Hematopoietic multipotent progenitor cell treated with erythropoietin and hydrocortisone succinate and interleukin-3 and kit ligand, for 4 days (in vitro differentiated cells): ENCODE measurements at places on chromosomes 5 and 9.

DNA sequence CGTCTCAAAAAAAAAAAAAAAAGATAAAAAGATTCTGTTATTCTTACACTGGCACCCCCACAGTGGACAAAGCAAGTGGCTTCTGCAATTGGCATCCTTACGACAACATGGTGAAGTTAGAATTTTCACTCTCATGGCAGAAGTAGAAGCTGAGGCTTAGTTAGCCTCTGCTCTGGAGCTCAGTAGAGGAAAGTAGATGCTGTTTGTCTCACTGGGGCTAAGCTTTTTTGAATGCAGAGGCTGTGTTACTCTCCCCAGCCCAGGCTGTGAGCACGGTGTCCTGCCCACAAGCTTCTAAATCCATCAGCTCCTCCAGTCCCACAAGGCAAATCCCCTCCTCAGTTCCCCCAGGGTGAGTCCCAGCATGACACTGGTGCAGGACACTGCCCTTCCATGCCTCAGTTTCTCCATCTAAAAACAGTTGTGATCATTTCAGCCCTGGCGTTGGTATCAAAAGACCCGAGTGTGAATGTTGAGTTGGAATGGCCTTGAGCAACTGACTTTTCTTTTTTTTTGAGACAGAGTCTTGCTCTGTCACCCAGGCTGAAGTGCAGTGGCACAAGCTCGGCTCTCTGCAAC is 22.6 kb upstream of the PHF19 start:
- DNase-seq: no peak

- DNase-seq: no peak
These were observed 62.4 kb downstream of the ZNF608 start for GRCh38 chr5:124683917-124684555.

- DNase-seq: no peak
These were observed 641.8 kb downstream of the EFNA5 start for GRCh38 chr5:107028938-107029337.

- peak; percentile 43 for DNase-seq
These were observed 171.6 kb downstream of the PAX5 start for GRCh38 chr9:36862206-36863145.

- no peak for DNase-seq
These were observed 114.2 kb downstream of the PRDM6 start for GRCh38 chr5:123203105-123203800.

- DNase-seq: no peak
These were observed 32.2 kb downstream of the SPOCK1 start for GRCh38 chr5:137466889-137467288.

DNA sequence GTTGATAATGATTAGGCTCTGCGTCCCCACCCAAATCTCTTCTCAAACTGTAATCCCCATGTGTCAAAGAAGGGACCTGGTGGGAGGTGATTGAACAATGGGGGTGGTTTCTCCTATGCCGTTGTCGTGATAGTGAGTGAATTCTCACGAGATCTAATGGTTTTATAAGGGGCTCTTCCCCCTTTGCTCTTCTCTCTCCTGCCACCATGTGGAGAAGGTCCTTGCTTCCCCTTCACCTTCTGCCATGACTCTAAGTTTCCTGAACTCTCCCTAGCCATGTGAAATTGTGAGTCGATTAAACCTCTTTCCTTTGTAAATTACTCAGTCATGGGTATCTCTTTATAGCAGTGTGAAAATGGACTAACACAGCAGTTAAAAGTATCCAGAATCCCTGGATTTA is 715.2 kb upstream of the DMAC1 start:
- DNase-seq: no peak

DNA sequence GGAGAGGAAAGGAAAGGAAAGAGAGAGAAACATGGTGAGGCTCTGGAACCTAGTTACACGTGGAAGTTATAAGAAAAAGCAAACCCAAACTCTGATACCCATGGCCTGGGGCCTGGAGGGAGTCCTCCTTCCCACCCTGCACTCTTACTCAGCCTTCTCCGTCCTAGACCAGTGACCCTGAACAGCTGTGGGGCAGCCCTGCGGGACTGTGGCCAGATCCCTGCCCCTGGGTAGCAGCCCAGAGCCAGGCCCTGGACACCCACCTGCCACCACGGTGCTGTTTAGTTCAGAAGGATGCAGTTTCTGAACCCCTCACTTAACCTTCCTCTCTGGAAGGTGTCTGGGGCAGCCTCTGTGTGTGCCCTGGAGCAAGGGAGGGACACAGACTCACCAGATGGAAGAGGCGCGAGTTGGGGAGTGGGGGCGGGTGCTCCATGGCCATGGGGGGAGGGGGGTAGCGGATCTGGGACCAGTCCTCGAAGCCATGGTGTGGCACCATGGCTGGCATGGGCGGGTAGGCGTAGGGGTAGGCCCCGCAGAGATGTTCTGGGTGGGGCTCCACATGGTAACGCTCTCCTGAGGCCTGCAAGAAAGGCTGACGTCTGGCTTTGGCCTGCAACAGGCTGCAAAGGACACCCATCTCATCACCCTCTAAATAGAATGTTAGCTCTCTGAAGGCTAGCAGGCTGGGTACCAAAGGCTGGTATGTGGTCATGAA is 13.0 kb downstream of the GPX3 start:
- no peak for DNase-seq

- no peak for DNase-seq
These were observed 483.9 kb upstream of the BRINP1 start for GRCh38 chr9:119853126-119853525.

GRCh38 chr9:133726401-133727276 is 11.5 kb downstream of the SARDH start:
- peak; percentile 74 for DNase-seq

GRCh38 chr9:83521411-83521810 is 16.8 kb downstream of the FRMD3 start:
- DNase-seq: no peak

GRCh38 chr5:151219789-151220188 is 4.1 kb downstream of the CCDC69 start:
- peak; percentile 43 for DNase-seq

DNA sequence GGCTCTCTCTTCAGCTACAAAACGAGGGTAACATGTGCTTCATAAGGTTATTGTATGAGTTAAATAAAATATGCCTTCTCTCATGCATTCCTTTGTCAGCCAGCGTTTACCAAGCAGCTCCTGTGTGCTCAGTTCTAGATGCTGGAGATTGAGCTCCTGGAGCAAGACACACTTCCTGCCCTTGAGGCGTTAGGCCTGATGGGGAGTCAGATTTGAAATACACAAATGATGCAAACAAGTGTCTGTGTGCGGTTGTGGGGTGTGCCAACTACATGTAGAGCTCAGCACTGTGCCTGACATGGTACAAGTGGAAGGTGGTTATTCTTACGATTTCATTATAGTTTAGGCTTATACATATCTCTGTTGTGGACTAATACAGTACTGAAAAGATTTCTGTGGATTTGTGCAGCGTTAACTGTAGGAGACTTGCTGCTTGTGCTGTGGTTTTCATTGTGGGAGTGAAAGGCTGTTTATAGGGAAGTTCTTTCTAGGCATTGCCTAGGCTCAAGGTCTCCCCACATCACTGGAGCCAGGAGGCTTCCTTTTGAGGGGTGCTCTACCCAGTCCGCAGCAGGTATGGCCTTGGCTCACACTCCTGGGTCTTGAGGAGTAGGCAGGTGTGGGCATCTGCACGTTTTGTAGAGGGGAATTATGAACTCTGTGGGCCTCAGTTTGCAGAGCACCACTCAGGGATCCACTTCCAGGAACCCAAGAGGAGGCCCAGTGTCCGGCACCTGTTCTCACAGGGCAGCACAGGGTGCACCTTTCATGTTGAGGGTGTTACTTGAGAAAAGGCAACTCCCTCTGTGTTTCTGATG is 39.8 kb upstream of the ANGPTL2 start:
- DNase-seq: peak; percentile 14

- peak; percentile 52 for DNase-seq
These were observed 26.8 kb upstream of the IQGAP2 start for GRCh38 chr5:76376148-76376865.

- DNase-seq: peak; percentile 9
These were observed 130.8 kb upstream of the MAN2A1 start for GRCh38 chr5:109558952-109559351.

DNA sequence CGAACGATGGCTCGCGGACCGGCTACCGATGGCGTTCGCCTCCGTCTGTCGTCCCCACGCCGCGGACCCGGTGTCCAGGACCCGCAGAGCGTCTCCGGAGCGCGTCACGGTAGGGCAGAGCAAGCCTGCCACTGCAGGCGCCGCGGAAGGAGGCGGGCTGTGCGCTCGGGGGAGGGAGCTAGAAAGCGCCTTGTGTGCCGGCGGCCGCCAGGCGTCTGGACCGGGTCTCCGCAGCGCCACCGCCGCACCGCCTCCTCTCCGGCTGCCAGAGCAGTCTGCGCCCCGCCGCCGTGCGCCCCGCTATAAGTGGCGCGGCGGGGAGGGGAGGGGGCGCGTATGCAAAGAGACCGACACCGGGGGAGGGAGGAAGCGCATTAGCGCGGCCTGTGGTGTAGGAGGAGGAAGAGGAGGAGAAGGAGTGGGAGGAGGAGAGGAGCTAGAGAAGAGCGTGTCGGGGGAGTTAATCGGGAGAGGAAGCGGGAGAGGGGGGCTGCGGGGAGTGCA is at the start of gene ENC1:
Gene ENC1 (minus strand): TSS at position 279 of the 504 bp plus-strand sequence. CDS start 4,243 bp downstream, outside the sequence.
- peak; percentile 92 for DNase-seq

DNA sequence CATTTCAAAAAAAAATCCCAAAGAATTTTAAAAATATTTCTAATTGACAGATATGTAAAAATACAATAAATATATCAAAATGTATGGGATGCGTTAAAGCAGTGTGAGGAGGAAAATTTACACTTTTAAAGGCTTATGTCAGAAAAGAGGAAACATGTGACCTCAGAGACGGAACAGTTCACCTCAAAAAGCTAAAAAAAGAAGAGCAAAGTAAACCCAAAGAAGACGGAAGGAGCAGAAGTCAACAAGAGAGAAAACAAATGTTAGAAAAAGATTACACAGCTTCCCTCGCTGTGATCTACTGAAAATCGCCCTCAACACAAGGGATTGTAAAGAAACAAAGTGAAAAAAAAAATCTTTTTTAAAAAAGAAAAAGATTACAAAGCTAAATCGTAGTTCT is 186.9 kb downstream of the AUH start:
- DNase-seq: peak; percentile 71

- DNase-seq: no peak
These were observed 4.3 kb upstream of the ZNF510 start for GRCh38 chr9:96782235-96782634.

- no peak for DNase-seq
These were observed 386.1 kb upstream of the MPDZ start for GRCh38 chr9:13665418-13666066.
